ENCODE measurements at places on chromosomes 3 and 15.

GRCh38 chr3:179224584-179224983, 26.3 kb downstream of the KCNMB3 start:
- no peak for DNase-seq

GRCh38 chr3:172713316-172713715, 2.4 kb upstream of the NCEH1 start:
- DNase-seq = no peak

DNA sequence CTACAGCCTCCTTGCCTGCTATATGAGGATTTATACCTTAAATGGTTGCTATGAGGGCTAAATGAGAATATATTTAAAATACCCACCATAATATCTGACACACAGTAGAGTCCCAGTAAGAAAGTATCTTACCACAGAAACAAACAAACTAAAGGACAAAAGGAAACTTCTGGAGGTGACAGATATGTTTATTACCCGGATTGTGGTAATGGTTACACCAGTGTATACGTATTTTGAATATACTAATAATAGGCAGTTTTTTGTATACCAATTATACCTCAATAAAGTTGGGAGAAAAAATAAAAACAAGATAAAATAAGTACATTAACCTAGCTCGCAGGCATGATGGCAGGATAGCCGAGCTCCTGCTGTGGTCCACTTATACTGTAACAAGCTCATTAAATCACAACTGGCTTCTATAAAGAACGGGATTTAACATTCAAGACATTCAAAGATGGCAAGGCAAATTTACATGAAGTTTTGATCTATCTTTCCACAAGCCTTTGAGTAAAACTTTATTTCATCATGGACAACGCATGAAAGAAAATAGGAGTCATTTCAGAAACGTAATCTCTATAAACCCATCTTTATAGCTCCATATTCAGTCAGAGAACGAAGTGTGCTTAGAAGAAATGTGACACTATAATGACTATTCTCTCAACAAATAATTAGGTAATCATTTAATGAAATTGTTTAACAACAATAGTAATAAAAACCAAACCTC, 1.5 kb downstream of the RPN1 start:
- no peak for DNase-seq

- no peak for DNase-seq
These were observed 46.2 kb upstream of the CTDSPL2 start for GRCh38 chr15:44381236-44381635.

- DNase-seq = no peak
These were observed 2.0 kb upstream of the MECOM start for GRCh38 chr3:169665264-169666075.

DNA sequence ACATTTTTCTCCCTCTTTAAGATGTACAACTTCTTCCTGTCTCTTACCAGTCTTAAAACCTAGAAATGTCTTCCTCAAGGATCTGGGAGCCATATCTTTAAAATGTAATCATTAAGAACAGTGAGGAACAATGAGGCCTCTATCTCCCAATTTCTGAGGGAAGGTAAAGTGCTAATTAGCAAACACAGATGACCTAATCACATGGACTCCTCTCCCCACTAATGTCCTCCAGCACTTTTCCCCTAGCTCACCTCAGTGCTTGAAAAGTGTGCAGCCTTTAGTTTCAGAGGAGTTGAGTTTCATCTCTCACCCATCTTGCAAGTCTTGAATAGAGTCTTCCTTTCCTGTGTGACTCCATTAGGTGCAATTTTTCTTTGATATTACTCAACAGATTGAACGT, 771.0 kb downstream of the PDCD6IP start:
- no peak for DNase-seq

- no peak for DNase-seq
These were observed 83.9 kb upstream of the KCNAB1 start for GRCh38 chr3:156036258-156037053.

DNA sequence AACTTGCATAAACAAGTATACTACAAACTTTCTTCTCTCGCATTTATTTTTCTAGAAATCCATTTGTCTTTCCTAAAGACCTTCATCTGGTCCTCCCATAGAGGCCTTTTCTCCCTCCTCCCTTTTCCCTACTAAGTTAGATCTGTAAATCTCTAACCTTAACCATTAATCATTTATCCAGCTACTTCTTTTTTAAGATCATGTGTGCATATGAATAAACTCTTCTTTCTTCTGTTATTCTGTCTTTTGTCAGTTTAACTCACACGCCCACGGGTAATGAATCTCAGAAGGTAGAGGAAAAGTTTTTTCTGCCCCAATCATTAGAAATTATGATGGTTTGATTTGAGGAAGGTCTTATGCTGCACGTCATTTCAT, 48.7 kb upstream of the FHIT start:
- DNase-seq = no peak

GRCh38 chr15:32864051-32864450, 146.2 kb downstream of the GREM1 start:
- no peak for DNase-seq

DNA sequence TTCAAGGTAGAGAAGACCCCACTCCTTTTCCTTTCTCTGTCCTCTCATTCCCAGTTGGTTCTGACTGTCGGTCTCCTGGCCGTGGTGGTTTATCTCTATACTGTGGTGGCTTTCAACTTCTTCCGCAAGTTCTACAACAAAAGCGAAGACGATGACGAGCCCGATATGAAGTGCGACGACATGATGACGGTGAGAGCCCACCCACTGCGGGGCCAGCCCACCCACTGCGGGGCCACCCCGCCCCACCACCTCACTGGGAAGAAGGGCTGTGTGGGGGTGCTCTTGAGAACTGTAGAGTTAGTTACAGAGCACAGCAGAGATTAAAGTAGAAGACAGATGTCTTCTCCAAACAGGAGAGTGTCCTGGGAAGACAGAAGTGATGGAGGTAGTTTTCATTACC, 110.6 kb upstream of the CHRM5 start:
- DNase-seq = no peak

DNA sequence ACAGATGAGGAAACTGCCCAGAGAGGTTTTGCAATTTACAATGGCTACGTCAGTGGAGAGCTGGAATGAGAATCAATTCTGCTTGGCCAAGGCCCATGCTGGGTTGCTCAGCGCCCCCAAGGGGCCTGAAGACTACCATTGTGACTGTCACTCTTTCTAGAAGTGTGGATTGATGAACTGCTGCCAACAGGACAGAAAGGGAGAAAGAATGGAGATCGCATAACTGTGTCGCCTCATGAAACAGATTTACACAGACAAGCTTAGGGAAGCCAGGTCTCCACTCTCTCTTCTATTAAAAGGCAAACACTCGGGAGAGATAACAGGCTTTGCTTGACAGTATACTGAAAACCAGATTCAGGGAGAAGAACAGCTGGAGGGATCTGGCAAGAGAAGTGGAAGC, 160.0 kb downstream of the STT3B start:
- no peak for DNase-seq

GRCh38 chr3:185744997-185745843, 79.6 kb downstream of the IGF2BP2 start:
- DNase-seq = no peak

DNA sequence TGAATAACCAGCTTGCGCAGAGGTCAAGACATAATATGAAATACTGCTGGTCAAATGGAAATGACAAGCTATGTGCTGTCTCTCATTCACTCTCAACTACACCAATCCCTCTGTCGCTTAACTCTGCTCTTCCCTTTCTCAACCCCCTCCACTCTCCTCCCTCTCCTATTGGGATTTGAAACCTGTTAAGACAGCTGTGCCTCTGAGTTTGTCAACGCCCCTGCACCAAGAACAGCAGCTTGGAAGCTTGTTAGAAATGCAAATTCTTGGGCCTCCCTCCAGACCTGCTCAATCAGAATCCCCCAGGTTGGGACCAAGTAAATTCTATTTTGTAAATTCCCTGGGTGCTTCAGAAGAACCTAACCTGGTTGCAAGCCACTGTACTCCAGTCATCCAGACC, 149.7 kb upstream of the ATP2B2 start:
- no peak for DNase-seq

- DNase-seq = no peak
These were observed 34.8 kb downstream of the MCCC1 start for GRCh38 chr3:183064475-183064874.

GRCh38 chr3:71511037-71511436, 72.5 kb downstream of the FOXP1 start:
- DNase-seq = no peak

DNA sequence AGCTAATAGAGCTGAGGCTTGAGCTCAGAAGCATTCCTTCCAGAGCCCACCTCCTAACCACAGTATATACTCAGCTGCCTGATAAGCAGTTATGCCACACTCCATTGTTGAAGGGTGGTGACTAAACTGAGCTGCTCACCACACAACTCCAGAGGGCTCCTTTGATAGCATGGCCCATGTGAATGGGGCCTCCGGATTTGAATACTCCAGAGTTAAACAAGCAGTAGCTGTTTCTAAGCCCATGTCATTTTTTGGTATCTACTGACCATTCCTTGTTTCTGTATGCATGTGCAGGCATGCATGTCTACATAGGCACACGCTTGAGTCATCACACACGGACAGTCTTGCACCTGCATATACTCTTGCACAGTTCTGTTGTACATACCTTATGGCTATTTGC, 28.9 kb downstream of the IGSF10 start:
- DNase-seq = no peak

- DNase-seq = no peak
These were observed 69.0 kb downstream of the SQOR start for GRCh38 chr15:45703670-45704328.

- no peak for DNase-seq
These were observed 397.0 kb downstream of the ROBO2 start for GRCh38 chr3:77436908-77437307.

DNA sequence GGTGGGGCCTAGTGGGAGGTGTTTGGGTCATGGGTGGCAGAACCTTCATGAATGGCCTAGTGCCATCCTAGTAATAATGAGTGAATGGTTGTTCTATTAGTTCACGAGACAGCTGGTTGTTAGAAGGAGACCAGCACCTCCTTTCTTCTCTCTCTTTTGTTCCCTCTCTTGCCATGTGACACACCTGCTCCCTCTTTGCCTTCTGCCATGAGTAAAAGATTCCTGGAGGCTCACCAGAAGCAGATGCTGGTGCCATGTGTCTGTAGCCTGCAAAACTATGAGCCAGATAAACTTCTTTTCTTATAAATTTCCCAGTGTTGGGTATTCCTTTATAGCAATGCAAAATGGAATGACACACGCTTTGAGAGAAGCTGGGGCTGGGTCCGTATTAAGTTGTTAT, 89.0 kb upstream of the SLC4A7 start:
- DNase-seq = no peak

DNA sequence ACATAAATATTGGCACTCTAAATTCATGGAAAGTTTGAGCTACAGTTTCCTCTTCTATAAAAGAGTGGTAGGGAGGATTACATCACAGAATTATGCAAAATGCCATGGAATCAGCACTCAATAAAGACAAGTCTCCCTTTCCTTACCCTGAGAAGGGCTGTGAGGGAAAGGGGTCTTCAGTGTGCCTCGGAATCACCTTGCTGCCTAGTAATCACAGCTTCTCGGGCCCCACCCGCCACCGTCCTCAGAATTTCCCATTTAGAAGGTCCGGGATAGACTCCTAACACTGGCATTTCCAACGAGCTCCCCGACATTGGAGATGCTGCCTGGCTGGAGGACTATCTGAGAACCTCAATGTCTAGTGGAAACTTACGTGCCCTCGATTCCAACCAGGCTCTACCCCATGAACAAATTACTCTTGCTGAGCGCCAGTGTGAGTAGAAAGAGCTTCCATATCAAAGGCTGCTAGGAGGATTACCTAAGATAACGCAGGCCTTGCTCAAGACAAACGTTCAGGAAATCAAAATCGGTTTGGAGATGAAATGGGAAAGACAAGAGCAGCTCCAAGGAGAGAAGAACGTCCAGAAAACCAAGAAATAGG, 92.1 kb upstream of the CHD2 start:
- DNase-seq = no peak

- no peak for DNase-seq
These were observed 3.7 kb upstream of the CCR2 start for GRCh38 chr3:46350262-46350565.

DNA sequence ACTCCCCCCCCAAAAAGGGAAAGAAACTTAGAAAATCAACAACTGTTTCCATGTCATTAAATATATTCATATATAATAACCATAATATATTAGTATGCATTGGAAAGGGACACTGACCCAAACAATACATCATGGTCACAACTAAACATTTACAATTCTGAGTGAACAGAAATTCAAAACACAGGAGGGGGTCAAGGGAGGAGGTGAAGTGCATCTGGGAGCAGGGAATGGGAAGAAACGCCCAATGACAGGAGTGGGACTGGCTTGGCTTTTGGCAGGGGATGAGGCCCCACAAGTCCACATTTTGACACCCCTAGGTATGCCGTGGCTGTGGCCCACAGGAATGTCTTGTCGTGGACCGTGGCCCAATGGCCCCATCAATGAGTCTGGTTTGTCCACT, 41.1 kb downstream of the FGD5 start:
- no peak for DNase-seq

DNA sequence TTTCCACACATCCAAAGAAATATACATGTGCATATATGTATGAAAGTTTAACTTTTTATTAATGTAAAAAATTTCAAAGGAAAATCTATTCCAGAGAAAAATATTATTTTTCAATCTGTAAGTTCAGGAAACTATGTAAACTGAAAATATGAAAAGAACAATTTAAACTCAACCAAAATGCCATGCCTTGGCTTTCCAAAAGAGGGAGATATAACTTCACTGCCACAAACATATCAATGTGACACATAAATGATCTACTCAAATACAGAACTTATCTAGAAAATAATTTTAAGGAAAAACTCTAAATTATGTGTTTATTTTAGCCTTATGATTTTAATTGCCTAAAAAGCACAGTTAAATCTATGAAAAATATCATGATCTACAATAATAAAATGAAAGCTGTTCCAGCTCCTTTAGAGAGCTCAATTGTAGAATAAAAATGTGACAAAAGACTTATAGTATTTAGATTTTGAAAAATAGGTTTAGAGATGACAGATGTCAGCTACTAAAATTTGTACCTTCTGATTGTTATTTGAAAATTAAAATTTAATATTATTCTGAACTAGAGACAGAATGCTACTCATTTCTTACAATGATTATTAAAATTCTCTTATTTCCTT, 94.8 kb downstream of the GBE1 start:
- no peak for DNase-seq

DNA sequence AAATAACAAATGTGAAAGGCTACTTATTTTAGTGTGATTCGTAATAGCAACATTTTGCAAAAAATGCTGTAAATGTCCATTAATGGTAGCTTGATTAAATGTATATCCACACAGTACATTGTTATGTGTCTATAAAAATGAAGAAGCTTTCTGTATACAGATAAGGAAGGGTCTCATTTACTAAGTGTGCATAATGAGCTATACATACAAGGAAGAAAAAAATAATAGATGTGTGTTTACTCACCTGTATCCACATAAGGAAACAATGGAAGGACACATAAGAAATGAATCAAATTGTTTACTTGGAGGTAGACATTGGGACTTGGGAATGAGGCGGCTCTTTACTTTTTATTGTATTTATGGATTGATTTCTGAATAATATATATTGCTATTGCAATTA, 34.9 kb downstream of the MED12L start:
- DNase-seq = no peak

DNA sequence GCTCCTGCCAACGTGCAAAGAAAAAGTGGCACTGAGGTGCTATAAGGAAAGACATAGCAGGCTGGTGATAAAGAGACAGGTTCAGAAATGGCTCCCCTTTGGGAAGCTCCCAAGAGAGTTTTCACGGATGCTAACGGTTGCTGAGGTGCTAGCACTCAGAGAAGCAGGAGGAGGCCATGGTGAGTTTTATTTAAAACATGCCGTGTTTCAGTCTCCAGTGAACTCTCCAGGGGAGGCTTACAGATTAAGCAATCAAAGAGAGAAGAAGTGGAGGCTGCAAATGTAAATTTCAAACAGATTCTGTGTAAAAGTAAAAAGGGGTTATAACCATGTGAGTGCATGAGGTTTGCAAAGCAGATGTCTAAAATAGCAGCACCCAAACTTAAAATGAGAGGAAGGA, 346.2 kb downstream of the NTRK3 start:
- no peak for DNase-seq

All from stimulated activated CD8-positive, alpha-beta memory T cell treated with anti-CD3 and anti-CD28 coated beads, Interleukin-4, amount 100 ng/mL, for 1 hour (primary cell).